ENCODE measurements at places on chromosomes 7 and 10. TPM values are rescaled to one million over a fixed set of nuclear protein-coding genes. Genes with fewer than 3 reads are reported as not detected.

DNA sequence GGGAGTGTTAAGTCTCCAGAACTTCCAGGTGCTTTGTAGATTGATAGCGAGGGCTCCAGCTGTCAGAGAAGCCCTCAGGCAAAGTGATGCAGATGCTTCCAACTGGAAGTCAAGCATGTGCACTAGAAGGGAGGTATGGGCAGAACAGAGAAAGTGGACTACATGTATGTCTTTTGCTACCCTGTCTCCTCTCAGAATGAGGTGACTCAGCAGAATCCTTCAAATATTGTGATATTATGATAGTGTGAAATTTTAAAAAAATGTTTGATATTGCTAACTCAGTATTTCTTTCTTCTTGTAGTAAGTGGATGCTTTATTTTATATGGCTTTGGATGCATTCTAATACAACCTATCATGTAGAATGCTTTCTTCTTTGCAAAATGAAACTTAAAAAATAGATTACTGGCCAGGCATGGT lies 138.9 kb upstream of the SVIL start:
- peaks cover 40% of the 10 kb centered on the region for H3K27me3 ChIP-seq
- no peaks in the 10 kb centered on the region for H3K36me3 ChIP-seq
- DNase-seq = no peak
- H3K4me1 ChIP-seq = no peaks in the 10 kb centered on the region
- no peak overlapping the region for H3K4me3 ChIP-seq

- H3K27me3 ChIP-seq = peaks cover 6% of the 10 kb centered on the region
- H3K4me3 ChIP-seq = no peak overlapping the region
- no peaks in the 10 kb centered on the region for H3K4me1 ChIP-seq
- DNase-seq = no peak
Measured at GRCh38 chr7:29314148-29314547, 119.6 kb downstream of the CHN2 start.

DNA sequence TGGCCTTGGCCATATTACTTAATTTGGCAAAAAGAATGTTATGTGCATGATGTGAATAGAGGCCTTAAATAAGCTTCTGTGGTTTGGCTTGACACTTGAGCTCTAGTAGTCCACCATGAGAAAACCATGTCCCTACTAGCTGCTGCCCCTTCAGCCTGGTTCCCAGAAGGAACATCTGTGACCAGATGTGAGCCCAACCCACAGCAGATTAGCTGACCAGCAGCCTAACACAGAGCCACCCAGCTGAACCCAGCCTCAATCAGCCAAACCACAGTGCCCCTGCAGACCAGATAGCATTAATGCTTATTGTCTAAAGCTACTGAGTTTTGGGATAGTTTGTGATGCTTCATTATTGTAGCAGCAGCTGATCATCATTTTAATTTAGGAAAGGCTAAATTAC lies 16.6 kb downstream of the JAZF1 start:
- no peak for DNase-seq
- peaks cover 1% of the 10 kb centered on the region for H3K27me3 ChIP-seq
- H3K4me3 ChIP-seq = no peak overlapping the region
- H3K27ac ChIP-seq = peak overlapping the region; percentile 36
- H3K36me3 ChIP-seq = peaks cover 32% of the 10 kb centered on the region
- H3K4me1 ChIP-seq = peaks cover 73% of the 10 kb centered on the region

- H3K4me3 ChIP-seq = no peak overlapping the region
- no peak for DNase-seq
- peaks cover 2% of the 10 kb centered on the region for H3K27me3 ChIP-seq
Measured at GRCh38 chr7:76224695-76225094, 23.0 kb downstream of the SRRM3 start.

- peaks cover 49% of the 10 kb centered on the region for H3K4me1 ChIP-seq
- H3K36me3 ChIP-seq = no peaks in the 10 kb centered on the region
- peak overlapping the region; percentile 75 for H3K4me3 ChIP-seq
- H3K27ac ChIP-seq = peak overlapping the region; percentile 97
Measured at GRCh38 chr10:5565671-5566581, 41.2 kb downstream of the CALML3 start.

GRCh38 chr7:119196183-119196582 lies 971.7 kb downstream of the ANKRD7 start:
- DNase-seq = no peak
- no peaks in the 10 kb centered on the region for H3K36me3 ChIP-seq
- H3K4me3 ChIP-seq = no peak overlapping the region
- H3K4me1 ChIP-seq = no peaks in the 10 kb centered on the region

Gene SLC13A1
- not detected for total RNA-seq

Gene CDCA7L
- total RNA-seq = 44.5 TPM

Gene DHX32
- total RNA-seq = 19.3 TPM

Gene FAM24B
- total RNA-seq = 5.6 TPM

Gene FZD8
- 0.45 TPM for total RNA-seq
